NCI-H1930 (cell line): ENCODE measurements at places on chromosomes 16 and 17.

DNA sequence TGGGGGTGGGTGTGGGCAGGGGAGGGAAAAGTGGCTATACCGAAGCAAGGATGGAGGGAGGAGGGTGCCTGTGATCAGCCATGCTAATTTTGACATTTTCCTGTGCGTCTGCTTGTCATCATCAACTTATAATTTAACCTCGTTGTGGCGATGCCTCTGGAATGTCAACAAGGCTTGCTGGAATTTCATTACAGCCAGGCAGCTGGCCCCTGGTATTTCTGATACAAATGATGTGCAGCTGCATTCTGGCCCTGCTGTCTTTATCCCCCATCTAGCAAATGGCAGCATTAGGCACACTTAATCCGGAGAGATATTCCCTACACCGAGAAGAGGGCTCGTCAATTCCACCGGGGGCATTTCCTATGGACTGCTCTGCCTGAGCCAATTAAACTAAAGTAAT, 278.3 kb upstream of the CCL2 start:
- no peak for DNase-seq

GRCh38 chr17:55773671-55774070, 22.8 kb downstream of the PCTP start:
- no peak for DNase-seq

GRCh38 chr16:2468233-2468724, 2.8 kb upstream of the NTN3 start:
- DNase-seq = no peak

DNA sequence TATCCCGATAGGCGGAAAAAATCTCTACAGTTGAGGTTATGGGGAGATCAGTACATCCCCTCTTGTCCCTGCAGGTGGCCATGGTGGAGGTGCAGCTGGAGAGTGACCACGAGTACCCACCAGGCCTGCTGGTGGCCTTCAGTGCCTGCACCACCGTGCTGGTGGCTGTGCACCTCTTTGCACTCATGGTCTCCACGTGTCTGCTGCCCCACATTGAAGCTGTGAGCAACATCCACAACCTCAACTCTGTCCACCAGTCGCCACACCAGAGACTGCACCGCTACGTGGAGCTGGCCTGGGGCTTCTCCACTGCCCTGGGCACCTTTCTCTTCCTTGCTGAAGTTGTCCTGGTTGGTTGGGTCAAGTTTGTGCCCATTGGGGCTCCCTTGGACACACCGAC, 4.2 kb downstream of the ORAI3 start:
- no peak for DNase-seq

DNA sequence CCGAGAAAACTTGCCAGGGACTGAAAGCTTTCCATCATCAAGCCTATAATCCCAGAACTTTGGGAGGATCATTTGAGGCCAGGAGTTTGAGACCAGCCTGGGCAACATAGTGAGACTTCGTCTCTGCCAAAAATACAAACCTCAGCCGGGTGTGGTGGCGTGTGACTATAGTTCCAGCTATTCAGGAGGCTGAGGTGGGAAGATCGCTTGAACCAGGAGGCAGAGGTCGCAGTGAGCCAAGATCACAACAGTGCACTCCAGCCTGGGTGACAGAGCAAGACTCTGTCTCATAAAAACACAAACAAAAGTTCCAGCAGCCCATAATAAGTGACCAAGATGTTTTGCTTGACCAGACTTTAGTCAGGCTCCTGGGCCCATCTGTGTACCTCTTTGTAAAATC, 1.9 kb downstream of the MEAK7 start:
- DNase-seq = no peak

- no peak for DNase-seq
Observed at GRCh38 chr16:30722443-30722842, 23.5 kb downstream of the SRCAP start.

DNA sequence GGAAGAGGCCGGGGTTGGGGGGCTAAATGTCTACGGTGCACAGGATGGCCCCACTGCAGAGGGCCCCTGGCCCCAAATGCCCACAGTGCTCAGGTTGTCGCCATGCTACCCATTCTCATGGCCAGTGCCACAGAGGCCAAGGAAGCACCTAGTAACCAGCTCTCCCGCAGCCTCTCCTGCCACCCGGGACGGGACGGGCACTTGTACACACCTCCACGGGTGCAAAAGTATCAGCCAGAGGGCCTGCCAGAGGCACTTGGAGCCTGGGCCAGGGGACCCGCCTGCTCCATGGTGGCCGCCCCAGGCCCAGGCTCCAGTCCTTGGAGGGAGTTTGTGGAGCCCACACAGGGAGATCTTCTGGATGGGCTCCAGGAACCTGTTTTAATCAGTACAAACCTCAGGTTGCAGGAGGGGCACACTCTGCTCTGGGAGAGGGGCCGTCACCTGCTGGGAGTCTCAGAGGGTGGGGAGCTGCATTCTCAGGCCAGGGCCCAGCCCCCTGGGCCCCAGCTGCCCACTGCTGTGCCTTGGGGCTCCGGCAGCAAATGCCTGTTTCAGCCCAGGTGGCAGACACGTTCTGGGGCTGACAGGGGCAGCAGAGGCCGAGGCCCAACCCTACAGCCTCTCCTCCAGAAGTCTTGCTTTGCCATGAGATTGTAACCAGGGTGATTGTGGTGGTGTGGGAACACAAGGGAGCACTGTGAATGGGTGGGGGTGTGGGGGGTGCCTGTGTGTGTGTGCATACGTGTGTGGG, 7.9 kb downstream of the TPSD1 start:
- no peak for DNase-seq

DNA sequence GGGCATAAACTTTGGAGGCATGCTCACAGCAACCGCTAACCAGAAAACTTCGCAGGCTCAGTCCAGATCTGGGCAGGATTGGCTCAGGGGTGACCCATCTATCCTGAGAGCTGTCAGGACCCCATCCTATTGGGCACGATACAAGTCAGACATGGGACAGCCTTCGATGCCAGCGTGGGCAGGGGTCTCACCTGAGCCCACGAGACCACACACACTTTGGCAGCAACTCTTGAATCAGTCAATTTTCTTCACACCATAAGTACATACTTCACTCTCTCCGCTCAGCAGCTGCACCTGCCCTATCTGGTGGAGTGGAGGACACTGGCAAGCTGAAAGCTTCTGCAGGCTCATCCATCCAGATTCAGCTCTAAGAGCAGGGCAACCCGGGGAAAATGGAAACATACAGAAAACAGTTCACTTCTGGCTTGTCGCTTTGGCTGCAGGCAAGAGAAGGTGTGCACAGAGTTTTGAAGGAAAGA, 48.3 kb downstream of the ZFHX3 start:
- no peak for DNase-seq

DNA sequence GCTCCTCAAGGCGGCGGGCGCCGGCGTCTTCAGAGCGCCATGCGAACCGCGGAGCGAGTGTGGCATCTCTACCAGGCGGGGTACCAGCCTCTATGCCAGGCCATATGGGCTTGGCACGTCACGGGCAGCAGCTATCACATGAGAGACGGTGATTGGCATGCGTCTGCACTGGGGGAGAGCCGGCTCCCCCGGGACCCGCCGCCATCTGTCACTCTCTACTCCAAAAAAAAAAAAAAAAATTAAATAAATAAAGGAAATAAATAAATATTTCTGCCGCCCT, at the start of gene NEUROD2:
NEUROD2 (minus strand) TSS at position 70 of the 280 bp plus-strand sequence. CDS start 1,321 bp downstream, outside the sequence.
- DNase-seq = no peak

DNA sequence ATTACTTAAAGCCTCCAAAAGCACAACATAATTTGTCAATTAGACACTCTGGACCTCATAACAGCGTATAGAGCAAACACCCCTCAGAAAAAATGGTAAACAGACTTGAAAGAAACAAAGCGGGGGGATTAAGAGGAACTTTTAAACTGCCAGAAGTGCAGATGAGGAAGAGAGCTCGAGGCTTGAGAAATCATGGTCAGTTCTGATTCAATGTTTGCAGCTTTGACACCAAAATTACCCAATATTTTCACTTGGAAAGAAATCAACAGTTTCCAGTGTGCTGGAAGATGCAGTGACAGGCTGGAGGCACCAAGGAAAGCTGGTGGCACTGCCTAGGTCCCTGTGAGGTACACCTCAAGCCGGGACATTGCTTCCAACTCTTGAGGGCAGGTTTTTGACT, 180.9 kb upstream of the TOX3 start:
- DNase-seq = no peak

- no peak for DNase-seq
Observed at GRCh38 chr17:6072157-6072556, 2.0 kb downstream of the WSCD1 start.

GRCh38 chr17:18225642-18226283, 328 bp downstream of the LLGL1 start:
- no peak for DNase-seq

DNA sequence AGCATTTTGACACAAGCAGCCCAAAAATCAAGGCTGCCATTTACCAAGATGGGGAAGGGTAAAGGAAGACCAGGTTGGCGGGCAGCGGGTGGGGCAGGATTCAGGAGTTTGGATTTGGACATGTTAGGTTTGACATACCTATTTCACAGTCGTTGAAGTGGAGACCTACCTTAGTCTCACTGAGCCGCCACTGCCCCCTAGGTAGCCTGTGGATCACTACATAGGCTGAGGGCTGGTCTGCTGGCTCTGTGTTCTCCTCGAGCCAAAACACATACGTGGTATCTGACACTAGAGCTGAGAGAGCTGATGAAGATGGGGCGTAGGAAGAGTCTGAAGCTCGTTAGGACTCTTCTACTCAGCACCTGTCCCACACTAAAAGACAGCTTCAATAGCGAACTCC, 115.1 kb downstream of the HIC1 start:
- DNase-seq = no peak

- DNase-seq = no peak
Observed at GRCh38 chr17:34151102-34151501, 104.0 kb upstream of the CCL2 start.

DNA sequence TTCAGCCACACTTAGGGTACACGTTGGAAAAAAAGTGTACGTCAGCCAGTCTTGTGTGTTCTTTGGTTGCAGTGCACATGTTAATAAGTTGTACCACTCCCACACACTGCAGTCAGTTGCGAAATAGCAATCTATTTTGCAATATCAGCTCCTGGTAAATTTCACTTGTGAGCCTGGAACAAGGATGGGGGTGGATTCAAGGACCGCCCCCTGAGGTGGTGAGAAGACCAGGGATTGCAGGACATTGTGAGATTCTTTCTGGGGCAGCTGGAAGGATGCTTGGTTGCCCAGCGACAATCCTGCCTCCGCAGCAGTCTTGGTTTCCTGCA, 78.6 kb upstream of the ZFHX3 start:
- DNase-seq = no peak

- DNase-seq = no peak
Observed at GRCh38 chr17:14760212-14760611, 459.3 kb downstream of the HS3ST3B1 start.

DNA sequence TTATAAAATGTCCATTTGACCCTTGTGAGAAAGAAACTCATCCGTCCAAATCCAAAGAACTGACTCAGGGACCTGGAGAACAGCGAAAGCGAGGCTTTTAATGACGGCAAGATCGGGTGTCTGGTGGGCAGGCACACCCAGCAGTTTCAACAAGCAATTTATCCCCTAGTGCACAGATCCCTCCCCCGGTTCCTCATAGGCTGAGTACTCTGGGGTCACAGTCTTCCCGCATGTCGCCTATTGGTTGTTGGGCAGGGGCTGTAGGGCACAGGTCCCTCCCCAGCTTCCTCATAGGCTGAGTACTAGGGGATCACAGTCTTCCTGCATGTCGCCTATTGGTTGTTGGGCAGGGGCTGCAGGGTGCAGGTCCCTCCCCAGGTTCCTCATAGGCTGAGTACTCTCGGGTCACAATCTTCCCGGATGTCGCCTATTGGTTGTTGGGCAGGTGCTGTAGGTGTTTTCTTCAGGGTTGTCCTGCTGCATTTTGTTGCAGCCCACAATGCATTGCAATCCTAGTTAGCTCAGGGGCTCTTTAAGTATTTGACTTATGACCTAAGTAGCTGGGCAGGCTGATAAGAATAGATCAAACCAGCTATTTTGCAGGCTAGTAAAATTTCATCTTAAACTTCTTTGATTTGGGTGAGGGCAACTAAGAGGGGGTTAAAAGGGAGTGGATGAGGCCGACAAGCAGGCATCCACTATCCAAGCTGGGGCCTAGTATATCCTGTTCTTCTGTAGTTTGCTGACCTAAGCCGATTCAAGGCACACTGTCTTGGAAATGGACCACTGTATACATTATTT, 3.6 kb upstream of the UTS2R start:
- DNase-seq = peak; percentile 73

GRCh38 chr17:27244491-27245223, 49.3 kb upstream of the WSB1 start:
- DNase-seq = no peak

DNA sequence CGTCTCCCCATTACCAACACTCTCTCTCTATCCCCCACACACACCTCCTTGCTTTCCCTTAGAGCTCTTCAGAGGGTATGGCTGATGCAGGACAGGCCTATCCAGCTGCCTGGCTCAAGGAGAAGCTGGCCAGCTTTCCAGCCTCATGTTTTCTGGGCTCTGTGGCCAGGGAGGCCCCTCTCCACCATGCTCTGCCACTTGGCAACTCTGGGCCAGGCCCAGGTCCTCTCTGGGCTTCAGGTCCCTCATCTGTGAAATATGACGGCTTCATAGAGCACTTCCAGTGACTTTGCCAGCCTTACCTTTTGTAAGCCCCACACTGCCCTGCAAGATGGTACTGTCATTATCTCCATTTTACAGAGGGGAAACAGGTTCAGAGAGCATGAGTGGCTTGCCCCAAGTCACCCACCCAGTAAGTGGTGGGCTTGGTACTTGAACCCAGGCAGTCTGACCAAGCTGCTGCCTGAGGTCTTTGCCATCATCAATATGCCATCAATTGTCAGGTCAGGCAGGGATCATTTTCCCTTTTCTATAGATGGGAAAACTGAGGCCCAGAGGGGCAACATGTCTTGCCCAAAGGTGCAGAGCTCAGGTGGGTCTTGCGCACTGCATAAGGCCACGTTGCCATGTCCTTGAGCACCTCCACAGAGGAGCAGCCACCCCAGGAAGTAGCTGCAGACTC, 548 bp upstream of the ADGRG5 start:
- no peak for DNase-seq

DNA sequence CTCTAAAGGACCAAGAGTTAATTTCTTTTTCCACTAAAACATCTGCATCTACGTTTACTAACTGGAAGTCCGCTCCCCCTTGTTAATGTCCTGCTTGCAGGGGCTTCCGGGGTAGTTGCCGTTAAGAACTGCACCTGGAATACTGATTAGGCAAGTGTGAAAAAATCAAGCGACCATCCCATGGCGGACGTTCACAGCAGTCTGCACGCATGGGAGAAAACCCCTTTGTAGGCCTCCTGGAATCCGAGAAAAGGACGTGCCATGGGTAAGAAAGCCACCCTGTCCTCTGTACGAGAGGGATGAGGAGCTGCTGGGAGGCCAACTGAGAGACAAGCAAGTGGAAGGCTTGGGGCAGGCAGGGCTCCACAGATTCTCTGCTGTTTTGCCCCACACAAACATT, 14.9 kb downstream of the SNN start:
- DNase-seq = no peak
